NCI-H187 treated with DMSO at 0.1 percent for 48 hours (cell line): ENCODE measurements at places on chromosomes 1 and 21.

DNA sequence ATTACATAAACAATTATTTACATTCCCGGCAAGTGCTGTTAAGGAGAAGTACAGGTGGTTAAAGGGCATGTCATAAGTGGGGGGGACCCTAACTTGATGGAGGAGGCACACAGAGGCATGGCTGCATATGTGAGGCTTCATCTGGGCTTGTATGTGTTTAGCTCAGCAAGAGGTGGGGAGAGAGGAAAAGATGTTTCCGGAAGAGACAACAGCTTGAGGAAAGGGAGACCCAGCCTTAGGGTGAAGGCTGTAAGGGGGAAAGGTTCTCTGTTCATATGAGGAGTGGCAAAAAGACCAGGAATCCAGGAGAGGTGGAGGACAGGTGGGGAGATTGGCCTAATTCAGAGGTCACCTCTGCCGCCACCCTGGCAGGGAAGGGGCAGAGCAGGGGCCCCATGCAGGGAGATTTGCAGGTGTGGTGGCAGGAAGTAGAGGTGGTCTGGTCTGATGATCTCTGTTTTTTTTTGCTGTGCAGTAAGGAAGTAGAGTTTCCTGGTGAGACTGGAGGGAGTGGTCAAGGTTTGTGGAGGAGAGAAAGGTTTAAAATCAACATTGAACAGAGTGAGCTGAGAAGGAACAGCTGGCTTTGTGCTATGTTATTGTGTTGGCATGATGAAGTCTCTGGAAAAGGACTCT lies 9.0 kb downstream of the TRAF5 start:
- no peak for DNase-seq

DNA sequence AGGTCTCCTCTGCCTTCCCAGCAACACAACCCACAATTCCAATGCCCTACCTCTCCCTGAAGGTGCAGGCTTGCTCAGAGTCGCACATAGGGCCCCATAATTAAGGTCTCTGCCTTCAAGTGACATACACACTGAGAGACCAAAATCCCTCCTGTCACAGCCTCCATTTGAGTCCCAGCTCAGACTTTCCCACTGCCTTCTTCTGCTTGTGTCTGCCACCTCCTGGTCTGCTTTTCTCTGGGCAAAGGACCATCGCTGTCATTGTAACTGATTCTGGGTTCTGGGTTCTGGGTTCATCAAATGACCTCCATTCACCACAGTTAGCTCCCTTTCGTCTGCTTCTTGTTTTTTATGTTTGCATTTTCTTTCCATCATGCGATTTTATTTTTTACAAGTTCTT lies 119.2 kb upstream of the ATP1B1 start:
- no peak for DNase-seq

GRCh38 chr1:156379420-156380165 lies 10.6 kb downstream of the RHBG start:
- no peak for DNase-seq

DNA sequence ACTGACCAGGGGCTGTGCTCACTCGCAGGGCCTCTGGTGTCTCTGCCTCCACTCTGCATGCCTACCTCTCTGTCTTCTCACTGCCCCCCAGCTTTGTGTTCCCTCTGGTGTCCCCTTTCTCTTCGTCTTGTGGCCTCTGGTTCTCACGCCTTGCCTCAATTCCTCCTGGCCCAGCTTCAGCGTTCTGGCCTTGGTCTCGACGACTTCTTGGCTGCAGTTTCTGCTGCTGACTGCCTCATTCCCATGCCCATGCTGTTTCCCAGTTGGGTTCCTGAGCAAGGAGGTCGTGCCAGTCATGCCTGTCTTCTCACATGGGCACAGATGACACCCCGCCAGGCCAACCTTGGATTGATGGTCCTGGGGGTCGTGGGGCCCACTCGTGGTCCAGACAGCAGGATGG lies 423.0 kb upstream of the VAMP3 start:
- no peak for DNase-seq

DNA sequence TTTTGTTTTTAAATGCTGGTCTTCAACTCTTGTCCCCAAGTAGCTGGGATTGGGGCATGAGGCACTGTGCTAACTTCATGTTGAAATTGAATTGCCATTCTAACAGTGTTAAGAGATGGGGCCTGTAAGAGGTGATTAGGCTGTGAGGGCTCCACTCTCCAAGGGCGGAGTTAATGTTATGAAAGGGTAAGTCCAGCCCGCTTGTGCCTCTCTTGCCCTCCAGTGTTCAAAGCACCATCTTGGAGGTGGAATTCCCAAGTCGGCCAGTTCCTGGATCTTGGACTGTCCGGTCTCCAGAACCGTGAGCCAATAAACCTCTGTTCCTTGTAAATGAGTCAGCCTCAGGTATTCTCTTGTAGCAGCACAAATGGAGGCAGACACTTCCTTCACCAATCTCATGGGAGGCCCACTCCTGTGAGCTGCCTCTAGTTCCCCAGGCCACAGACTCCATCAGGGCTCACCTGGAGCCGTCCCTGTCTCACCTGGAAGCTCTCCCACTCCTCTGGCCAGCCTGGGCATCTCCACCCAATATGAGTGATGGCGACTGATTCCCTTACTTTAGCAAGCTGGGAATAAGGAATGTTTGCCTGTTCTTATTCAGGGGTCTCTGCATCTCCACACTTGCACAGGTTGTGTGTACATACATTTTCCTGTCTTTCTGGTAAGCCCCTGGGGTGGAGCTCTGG lies 15.5 kb downstream of the IBA57 start:
- DNase-seq: no peak

GRCh38 chr1:4760088-4760487 lies 105.7 kb downstream of the AJAP1 start:
- DNase-seq: no peak

DNA sequence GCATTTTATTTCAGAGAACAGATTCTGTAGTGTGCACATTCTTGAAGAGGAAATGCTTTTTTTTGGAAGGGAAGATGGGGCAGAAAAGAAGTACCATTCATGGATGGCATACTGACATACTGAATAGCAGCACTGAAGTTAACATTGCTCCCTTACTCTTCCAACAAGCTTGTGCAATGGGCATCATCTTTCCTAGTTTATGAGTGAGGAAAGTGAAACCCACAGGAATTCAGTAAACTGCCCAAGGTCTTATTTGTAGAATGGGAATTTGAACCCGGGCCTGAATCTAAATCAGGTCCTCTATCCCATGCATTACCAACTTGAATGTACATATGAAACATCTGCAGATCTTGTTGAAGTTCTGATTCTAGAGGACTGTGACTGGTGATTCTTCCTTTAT lies 215.7 kb upstream of the FGGY start:
- DNase-seq: no peak

GRCh38 chr1:237927198-237927597 lies 36.5 kb upstream of the ZP4 start:
- DNase-seq: no peak
